ENCODE measurements at places on chromosomes 4 and X.

DNA sequence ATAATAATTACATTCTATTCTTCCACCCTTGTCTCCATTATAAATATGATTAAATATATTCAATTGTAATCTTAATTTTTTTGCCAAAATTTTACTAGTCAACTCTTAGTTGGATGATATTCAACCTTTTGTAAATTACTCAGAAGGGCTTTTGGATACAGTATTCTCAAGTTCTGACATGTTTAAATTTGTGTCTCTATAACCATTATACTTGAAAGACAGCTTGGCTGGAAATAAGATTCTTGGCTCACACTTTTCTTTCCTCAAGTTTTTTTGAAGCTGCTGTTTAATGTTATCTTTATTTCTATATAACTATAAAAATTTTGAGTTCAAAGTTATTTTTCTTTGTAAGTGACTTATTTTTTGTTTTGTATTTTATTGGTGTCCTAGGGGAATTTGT lies 214.4 kb downstream of the ARAP2 start:
- no peak for DNase-seq

GRCh38 chr4:26310264-26310663 lies 10.6 kb upstream of the RBPJ start:
- DNase-seq, result no peak

DNA sequence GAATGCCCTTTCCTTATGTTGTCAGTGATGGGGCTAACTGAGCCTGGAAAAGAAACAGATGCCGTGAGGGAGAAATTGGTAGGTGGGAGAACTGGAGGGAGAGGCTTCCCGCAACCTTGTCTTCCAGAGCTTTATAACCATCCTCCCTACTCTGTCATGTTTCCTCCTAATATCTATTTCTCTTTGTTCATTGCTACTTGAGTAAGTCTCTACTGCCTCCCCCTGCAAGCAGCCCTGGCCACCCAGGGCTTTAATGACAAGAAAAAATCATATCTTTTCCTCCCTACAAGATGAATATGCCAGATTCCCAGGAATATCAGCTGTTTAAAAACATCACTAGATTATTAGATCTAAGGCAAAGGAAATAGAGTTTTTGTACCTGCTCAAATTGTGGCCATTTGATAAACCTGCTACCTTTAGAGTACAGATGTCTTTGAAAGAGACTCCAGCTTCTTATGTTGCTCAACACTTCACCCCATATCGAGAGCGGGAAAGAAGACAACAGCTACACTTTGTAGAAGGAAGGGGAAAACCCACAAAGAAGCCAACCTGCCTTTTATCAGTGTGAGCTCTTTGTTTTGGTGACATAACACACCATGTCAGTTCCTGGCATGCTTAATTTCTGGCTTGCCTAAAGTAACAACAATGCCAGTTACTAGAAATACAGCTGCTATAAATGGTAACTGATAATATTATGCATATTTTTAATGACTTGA lies 186.6 kb upstream of the LEF1 start:
- no peak for DNase-seq

- no peak for DNase-seq
Observed at GRCh38 chrX:119833905-119834304, 18.9 kb downstream of the UPF3B start.

- no peak for DNase-seq
Observed at GRCh38 chrX:129750971-129751370, 12.2 kb downstream of the XPNPEP2 start.

GRCh38 chr4:47746122-47746521 lies 91.7 kb downstream of the CORIN start:
- peak; percentile 4 for DNase-seq

DNA sequence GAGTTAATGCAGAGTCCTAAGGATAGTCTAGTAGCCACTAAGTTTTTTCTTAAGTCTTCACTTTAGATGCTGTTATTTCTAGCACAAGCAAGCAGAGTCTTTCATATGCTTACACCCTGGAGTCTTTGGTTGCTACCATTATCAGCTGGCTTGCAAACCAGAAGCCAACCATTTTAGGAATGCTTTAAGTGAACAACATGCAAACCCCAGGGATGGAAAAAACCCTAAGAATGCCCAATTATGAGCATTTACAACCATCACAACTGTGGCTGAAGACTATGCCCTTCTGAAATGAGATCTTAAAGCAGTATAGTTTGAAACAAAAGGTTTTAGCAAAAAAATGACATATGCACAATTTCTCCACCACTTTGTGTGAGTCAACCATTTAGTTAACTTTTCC lies 6.6 kb downstream of the MID1IP1 start:
- DNase-seq, result no peak

DNA sequence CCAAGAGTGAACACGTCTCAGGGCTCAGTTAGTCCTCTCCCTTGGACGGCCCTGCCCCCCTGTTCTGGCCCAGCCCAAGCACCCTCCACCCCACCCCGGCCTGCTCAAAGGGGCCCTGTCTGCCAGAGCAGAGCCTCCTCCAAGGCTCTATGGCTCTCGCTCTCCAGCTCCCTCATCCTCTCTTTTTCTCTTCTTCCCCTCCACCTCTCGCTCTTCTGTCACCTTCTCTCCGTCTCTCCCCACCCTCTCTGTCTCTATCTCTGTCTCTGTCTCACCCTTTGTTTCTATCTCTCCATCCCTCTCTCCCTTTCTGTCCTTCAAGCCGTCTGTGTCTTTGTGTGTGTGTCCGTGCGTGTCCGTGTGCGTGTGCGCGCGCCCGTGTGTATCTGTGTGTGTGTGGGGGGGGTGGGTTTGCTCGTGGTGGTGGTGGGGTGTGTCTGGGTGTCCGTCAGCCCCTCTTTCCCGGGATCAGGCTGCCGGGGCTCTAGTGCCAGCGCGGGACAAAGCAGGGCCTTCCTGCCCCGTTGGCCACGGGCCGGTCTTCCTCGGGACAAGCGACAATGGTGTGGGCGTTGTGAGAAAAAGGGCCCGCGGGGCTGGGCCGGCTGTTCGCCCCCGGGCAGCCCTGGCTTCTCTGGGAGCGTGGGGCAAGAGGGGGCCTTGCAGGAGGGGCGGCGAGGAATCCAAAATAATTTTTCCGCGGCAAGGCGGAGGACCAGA lies 8.7 kb downstream of the FRG2 start:
- DNase-seq, result no peak

GRCh38 chr4:35124106-35124505 lies 1120.2 kb downstream of the ARAP2 start:
- no peak for DNase-seq

GRCh38 chrX:48823053-48823452 lies 3.3 kb upstream of the ERAS start:
- no peak for DNase-seq
